NCI-H1436 treated with DMSO at 0.1 percent for 48 hours (cell line): ENCODE measurements at places on chromosomes 3 and 15.
A peak's percentile ranks its signal among the peaks of the same experiment; 100 is the strongest.

GRCh38 chr3:150132101-150132749, 161.5 kb upstream of the PFN2 start:
- no peak for DNase-seq

- DNase-seq = no peak
Measured at GRCh38 chr15:32651229-32651837, 9.8 kb downstream of the SCG5 start.

DNA sequence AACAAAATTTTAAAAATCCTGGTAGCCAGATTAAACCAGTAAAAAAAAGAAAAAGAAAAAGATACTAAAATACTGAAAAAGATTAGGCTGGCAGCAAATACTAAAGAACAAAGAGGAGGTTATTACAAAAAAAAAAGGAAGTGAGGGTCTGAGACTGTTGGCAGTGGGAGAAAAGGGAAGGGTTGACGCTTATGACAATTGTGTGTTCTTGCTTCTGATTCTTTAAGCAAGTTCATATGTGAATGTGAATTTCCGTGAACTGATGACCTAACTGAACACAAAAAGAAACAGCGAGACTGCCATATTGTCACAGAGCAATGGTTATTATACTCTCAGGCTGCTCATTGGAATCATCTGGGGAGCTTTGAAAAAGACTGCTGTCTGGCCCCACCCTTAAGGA, 56.5 kb downstream of the ATP13A4 start:
- no peak for DNase-seq

DNA sequence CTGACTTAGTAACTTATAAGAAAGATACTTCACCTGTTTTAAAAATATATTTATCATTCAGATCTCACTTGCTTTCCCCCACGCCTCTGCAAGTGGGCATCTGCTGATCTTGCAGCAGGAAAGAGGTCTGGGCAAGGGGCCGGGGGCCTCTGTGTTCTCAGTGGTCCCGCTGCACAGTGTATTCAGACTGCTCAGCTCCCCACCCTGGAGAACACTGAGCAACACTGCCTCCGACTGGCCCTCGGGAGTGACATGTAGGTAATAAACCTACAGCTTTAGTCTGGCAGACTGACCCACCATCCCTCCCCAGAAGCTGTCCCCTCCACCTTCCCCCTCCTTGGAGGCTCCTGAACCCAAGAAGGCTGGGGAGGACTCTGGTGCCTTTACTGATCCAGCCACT, 43.8 kb downstream of the GABRB3 start:
- DNase-seq = no peak

GRCh38 chr3:118782755-118783202, 251.9 kb downstream of the IGSF11 start:
- DNase-seq = no peak

GRCh38 chr15:58431221-58432149, at the start of gene LIPC:
LIPC (plus strand) TSS chr15:58431991; CDS start chr15:58432033, 42 bp downstream.
- no peak for DNase-seq

- DNase-seq = no peak
Measured at GRCh38 chr15:64623347-64623996, 151.9 kb downstream of the RBPMS2 start.

- no peak for DNase-seq
Measured at GRCh38 chr3:105553851-105554250, 187.1 kb downstream of the ALCAM start.

DNA sequence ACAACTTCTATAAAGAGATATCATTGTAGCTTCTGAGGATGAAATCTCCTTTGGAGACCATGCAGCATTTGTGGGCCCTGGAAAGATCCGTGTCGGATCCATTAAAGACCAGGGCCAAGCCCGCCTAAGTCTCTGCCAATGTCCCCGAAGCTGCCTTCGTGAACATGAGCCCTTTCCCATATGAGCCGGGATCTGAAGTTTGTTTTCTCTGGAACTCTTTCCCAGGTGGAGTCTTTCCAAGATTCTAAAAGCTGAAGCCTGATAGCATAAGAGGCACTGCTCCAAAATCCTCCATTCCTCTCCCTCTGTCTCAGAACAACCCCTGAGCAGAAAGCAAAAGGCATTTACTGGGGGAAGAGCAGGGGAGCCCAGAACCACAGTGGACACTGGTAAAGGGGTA, 274.6 kb downstream of the NTRK3 start:
- DNase-seq = no peak

GRCh38 chr15:77417602-77418001, 2.3 kb downstream of the PEAK1 start:
- DNase-seq = no peak

DNA sequence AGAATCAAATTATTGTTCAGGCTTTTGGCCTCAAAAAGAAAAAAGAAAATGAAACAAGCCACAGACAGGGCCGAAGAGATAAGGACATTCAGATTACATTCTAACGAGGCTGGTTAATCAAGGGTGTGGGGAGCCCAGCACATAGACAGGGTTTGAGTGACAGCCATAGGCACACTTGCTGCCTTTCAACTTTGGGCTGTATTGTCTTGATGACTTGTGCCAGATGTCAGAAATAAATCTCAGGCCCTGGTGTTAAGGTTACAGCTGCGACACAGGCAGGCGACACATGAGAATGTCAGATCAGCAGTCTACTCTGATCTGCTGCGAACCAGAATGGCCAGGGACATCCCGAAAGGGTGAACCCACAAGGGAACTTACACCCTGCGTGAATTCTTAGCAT, 231.2 kb upstream of the ARRDC4 start:
- DNase-seq = no peak

DNA sequence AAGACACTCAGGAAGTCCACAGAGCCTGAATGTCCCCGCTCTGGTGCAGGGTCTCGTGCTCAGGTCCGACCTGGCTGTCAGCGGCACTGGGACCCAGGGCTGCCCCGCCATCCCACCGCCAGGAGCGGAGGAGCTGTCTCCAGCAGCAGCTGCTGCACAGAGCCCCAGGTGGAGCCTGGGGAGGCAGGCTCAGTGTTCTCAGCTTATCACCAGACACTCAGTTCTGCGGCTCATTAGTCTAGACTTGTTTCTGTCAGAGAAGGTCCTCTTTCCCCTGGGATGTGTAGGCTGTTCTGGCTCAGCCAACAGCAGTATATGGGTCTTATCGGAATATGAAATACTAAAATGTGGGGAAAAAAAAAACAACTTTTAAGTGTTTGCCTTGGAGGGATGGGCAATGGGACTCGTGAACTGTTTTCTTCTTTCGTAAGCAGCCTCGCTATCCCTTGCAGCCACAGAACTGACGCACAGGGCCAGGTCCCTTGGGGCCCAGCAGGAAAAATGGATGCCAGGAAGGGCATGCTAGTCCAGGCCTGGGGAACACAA, 75.9 kb downstream of the KLF13 start:
- peak; percentile 46 for DNase-seq
